Pancreas (tissue), 10 donors: ENCODE measurements at places on chromosomes 3 and 15.

DNA sequence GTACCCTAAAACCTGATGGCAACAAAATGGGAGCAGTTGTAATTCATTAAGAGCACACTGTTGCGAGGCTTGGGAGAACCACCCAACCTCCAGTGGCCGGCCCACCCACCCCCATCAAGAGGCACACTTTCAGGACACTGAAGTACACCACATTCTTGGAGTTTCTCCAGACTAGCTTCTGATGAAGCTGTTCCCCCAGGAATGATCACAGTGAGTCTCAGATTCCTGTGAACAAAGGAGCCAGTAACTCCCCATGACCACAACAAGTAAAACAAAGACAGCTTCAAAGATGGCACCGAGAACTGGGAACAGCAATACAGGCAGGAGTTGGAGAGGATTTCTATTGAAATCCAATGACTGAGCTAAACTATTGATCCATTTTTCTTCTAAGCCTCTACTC lies 126.0 kb downstream of the ST8SIA2 start:
- no peak for DNase-seq

GRCh38 chr15:35047996-35048395 lies 37.1 kb downstream of the NANOGP8 start:
- DNase-seq = no peak

- no peak for DNase-seq
Observed at GRCh38 chr3:57006949-57007419, 53.5 kb upstream of the SPATA12 start.

GRCh38 chr15:26628071-26628470 lies 144.8 kb downstream of the GABRB3 start:
- no peak for DNase-seq

- DNase-seq = peak; percentile 77
Observed at GRCh38 chr3:24493746-24494617, 668 bp downstream of the THRB start.

DNA sequence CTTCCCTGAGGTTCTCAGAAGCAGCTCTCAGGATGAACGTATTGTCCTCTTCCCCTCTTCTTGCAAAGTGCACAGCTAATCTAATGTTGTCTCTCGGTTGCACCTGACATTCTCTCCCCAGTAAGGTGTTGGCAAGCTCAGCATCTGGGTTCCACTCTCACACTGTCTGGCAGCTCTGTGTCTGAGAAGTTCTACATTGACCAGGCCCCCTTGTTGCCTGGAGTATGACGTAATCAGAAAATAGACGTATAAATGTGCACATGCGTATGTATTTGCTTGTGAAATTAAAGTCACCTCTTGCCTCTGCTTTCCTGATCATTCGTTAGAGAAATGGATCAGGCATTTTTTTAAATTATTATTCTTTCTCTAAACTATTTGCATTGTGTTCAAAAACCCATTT lies 67.7 kb downstream of the USF3 start:
- no peak for DNase-seq

GRCh38 chr3:172447611-172448579 lies at the start of gene GHSR:
GHSR (minus strand) TSS chr3:172448456; CDS start chr3:172448413, 43 bp downstream.
- DNase-seq = no peak

DNA sequence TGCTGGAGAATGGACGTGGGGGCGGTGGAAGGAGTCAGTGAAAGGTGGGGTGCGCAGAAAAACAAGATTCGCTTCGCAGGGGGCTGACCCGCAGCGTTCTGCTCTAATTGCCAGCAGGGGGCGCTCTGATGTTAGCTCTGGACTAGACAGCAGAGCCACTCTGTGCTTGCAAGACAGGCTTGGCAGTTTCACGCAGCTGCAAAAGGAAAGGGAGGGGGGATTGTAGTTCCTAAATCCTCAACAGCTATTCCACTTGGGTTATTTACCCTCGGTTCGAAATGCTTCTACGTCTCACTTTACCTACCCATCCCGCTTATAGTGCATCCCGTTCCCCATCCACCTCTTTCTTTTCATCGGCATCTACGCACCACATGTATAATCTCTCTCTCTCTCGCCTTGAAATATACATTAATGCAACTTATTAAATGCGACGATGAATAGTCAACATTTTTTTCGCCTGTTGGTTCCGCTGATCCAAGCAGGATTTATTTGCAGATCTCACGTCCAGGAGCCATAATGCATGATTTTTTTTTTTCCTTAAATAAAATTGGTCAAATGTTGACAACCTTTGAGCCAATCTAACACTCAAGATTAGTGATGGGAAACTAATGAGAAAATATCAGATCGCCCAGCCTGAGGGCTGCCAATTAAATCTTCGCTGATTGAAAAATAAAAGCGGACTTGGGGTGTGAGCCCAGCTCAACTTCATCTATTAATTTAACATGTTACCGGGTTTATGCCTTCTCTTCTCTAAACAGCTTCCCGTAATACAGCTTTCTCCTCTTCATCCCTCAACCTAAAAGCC lies 216.4 kb downstream of the MEIS2 start:
- peak; percentile 84 for DNase-seq

- no peak for DNase-seq
Observed at GRCh38 chr3:17094551-17094950, 209.8 kb downstream of the PLCL2 start.

GRCh38 chr15:40445421-40445922 lies 4.7 kb downstream of the BAHD1 start:
- no peak for DNase-seq

- peak; percentile 60 for DNase-seq
Observed at GRCh38 chr15:38702178-38702912, 137.7 kb upstream of the RASGRP1 start.

DNA sequence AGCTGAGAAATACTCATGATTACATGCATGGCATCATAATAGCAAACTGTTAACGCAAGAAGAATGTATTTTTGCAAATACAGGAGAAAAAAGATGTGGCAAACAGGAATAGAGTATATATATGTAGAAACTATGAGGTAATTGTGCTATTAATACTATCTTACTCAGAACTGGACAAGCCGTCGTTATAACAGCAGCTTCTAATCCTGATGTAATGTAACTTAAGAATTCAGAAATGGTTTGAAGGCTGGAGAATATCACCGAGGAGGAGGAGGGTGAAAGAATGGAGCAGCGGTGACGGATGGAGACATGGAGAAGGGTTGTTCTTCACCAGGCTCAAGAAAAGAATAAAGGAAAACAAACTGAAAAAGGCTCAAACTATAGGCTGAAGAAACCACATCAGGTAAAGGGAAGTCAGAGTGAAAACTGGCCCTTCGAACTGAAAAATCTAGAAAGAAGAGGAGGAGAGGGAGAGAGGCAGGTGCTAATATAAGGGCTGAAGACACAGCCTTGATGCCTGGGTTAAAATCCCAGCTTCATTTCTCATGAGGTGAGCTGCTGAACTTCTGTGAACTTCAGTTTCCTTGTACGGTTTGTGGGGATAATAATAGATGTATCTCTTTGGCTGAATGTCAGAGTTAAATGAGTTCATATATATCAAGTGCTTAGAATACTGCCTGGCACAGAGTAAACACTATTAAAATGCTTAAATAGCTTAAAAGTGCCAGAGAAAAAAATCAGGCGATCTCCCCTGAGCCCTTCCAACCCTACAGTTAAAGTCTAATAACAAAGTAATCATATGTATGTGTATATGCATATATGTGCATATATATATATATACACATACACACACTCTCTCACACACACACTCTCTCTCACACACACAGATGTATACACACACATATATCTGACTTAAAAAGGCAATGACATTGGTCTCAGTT lies 43.9 kb downstream of the GOLIM4 start:
- no peak for DNase-seq

GRCh38 chr3:41102053-41102556 lies 97.2 kb upstream of the CTNNB1 start:
- no peak for DNase-seq

GRCh38 chr3:157477441-157477840 lies 25.8 kb downstream of the VEPH1 start:
- DNase-seq = no peak

DNA sequence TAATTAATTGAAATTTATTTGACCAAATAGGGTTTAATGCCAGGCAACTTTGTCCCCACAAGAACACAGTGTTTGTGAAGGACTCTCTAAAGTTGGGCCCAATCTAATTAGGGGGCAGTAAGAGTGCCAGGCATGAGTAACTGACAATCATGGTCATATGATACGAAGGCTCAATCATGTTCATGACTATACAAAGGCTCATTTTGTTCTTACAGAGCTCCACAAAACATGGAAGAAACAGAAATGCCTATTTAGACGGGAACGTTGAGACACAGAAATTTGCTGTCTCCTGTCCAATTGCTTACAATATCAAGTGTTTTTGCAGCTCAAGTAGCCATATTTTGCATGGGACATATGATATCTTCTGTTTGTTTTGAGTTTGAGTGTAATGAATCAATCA lies 391.1 kb downstream of the SI start:
- no peak for DNase-seq

- peak; percentile 72 for DNase-seq
Observed at GRCh38 chr15:73753250-73754130, at the start of gene INSYN1. INSYN1 (minus strand) TSS chr15:73753351; CDS start chr15:73751130, 2,221 bp downstream.

DNA sequence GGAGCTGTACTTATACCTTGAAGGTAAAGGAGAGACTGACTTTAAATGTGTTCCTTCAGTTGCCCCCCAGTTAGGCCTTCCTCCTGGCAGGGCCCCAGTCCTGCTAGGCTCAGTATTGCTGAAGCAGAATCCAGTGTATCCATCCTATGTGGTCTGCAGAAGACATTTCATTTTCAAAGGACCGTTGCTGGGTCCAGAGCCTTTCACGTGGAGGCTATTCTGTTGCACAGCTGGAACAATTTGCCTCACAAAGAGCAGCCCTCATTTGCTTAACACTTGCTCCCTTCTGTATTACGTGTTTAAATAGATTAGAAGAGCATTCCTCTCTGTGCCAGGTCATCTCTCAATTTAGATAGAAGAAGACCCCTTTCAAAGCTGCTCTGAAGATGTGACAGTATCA lies 78.9 kb upstream of the CFAP20DC start:
- DNase-seq = no peak

DNA sequence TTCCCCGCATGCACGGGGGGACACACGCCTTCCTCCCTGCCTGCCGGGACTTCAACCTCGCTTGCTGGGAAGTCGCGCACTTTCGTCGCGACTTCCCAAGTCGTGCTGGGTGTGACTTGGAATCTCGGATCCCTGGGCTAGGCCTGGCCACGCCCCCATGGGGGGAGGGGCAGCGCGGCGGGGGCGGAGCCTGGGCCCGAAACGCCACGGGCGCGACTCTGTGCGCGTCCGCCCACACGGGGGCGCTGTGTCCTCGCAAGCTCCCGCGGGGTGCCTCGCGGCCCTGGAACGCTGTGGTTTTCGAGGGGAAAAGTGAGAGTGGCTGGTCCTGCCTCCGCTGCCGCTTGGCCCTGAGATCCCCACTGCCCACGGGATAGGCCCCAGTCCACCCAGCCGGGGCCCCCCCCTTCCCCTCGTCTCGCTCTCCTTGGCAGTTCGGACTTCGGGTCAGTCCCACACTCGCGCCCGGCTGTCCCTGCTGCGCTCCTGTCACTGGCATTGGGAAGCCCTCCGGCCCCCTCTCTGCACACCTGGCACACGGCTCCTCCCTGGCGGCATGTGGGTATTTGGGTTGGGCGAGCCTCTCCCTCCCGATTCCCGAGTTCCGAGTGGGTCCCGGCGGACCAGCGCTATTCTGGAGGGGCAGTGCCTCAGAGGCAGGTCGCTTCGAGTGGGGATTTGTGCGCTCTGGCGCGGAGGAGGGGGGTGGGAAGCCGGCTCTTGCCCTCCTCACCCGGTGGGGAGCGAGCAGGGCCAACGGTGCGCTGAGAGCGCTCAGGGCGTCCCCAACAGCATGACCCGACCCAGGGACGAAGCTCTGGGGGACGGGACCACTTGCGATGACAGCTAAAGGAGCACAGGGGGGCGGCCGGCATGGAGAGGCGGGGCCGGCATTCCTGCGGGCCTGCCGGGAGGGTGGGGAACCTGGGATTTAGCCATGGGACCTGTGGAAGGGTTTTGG lies 23.6 kb downstream of the SEC61A1 start:
- DNase-seq = peak; percentile 92

GRCh38 chr3:193980326-193980725 lies 155.6 kb upstream of the HES1 start:
- no peak for DNase-seq

- no peak for DNase-seq
Observed at GRCh38 chr3:14297784-14298236, 104.6 kb upstream of the SLC6A6 start.
